ENCODE measurements at places on chromosomes 1 and 21. TPM values are rescaled to one million over a fixed set of nuclear protein-coding genes. Genes with fewer than 3 reads are reported as not detected.
A peak's percentile ranks its signal among the peaks of the same experiment; 100 is the strongest.

The DVL1 gene
- total RNA-seq, result 82.8 TPM

DNA sequence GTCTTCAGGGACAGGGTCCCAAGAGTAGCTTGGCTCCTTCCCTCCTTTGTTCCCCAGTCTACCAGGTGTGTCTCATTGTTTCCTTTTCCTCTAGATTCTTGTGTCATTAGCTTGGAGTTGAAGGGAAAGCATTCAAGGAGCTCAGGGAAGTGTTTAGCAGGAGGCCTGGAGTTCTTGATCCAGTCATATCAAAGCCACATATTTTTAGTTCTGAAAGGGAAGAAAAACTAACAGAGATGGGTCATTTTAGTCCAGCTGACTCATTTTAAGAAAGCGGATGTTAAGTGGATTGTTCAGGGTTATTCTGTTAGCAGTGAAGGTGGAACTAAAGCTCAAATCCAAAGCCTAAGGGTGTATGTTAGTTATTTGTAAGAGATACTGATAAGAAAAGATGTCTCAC, 721 bp downstream of the C1orf54 start:
- no peak for DNase-seq

The AVPR1B gene
- total RNA-seq, result not detected

- DNase-seq, result no peak
These were observed 39.4 kb upstream of the UHMK1 start for GRCh38 chr1:162458236-162458635.

- no peak for DNase-seq
These were observed 165.6 kb downstream of the DUSP10 start for GRCh38 chr1:221576268-221576667.

- no peak for DNase-seq
These were observed 710 bp upstream of the PALMD start for GRCh38 chr1:99645203-99645602.

DNA sequence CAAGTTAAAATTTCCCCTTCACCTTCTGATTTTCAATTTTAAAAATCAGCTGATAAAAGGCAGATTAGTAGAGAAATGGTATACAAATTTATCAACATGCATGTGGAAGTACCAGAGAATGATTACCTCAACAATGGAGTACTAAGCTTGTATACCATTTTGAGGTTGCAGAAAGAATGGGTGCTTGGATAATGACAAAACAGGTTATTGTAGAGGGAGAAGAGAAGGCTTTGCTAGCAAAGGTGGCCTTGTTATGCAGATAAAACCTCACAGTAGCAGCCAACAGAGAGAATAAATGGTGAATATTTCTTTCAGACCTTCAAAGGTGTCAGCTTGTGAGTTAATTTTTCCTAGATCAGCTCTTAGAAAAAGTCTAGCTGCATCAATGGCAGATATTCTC, 1174.9 kb upstream of the ADGRL4 start:
- no peak for DNase-seq

The ADAM30 gene
- not detected for total RNA-seq

DNA sequence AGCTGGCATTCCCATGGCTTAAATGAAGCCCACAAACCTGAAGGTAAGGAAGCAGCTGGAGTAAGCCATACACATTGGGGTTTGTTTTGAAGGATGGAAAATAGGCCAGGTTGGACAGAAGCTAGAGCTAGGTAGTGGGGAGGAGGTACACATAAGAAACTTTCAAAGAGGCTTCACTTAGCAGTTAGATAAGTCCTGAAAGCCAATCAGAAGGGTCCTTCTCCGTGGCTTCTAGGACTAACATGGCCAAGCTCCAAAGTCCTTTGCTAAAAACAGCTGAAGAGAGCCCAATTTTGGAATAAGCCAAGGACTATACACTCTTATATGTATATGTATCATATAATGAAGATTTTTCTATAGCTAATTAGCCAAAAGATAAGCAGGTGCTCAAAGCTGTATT, 1.8 kb downstream of the EYA3 start:
- DNase-seq, result no peak

DNA sequence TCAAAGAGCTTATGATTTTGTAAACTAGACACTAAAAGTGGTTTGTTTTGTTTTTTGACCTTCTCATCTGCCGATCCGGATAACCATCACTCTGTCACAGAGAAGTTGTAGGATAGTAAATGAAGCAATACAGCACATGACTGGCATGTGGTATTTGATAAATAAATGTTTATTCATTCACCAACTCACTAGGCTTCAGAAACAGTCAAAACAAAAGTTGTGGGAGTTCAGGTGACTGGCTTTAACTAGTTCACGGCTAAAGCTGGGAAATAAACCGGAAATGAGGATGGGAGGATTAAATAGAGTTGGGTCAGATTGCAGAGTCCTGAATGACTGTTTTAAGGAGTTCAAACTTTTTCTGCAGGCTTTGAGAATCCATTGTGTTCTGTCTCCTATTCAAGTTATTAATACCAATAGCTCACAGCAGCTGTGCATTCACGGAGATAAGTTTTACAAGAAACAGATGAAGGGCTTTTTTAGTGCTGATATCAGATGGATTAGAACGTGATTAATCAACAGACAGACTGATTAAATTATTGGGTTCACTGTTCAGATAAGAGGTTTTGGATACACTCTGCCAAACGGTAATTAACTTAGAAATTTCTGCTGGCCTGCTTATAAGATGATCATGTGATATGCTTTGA, 463.3 kb downstream of the DPYD start:
- peak; percentile 1 for DNase-seq

DNA sequence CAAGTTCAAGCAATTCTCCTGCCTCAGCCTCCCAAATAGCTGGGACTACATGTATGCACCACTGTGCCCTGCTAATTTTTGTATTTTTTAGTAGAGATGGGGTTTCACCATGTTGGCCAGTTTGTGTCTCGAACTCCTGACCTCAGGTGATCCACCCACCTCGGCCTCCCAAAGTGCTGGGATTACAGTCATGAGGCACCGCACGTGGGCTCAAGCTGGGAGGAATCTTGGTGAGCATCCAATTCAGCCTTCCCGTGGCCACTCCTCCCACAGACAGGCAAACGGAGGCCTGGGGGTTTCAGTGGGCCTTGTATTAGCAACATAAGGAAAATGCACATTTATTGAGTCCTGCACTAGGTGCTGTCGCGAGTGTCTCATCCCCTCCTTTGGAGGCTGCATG, 24.5 kb upstream of the VWA5B1 start:
- no peak for DNase-seq

DNA sequence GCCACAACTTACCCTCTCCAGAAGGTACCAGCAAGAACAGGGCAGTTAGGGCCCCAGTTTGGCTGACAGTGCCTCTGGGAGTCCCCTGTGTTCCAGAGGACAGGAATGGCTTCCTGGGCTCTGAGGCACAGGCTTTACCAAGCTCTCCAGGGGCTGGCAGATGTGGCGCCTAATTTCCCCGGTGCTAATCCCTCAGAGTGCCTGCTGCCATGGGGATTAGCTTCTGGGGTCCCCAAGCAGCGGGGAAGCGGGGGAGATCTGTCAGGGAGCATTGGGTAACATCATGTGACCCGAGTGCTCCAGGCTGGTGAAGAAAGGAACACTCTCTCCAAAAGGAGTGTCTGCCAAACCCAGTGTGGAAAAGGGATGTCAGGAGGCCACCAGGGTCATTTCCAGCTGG, at the start of gene LACTBL1:
Gene LACTBL1, minus strand, starts transcription at position 107 of the 400 bp plus-strand sequence. CDS start 550 bp downstream, outside the sequence.
- DNase-seq, result no peak

The FAM43B gene
- total RNA-seq, result not detected

DNA sequence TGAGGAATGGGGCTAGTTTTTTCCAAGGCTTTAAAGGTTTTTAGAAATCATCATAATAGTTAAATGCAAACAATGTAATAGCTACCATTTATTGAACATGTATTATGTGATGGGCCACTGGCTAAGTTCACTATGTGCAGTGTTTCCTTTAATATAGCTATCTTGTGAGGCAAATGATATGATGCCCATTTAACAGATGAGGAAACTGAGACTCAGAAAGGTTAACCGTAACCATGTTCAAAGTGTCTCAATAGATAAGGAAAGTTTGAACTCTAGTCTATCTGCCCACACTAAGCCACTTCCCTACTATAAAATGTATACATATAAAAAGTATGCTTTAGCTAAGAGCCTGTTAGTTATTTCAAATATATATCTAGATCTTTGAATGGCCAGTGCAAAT, 64.8 kb downstream of the GNG12 start:
- DNase-seq, result no peak

DNA sequence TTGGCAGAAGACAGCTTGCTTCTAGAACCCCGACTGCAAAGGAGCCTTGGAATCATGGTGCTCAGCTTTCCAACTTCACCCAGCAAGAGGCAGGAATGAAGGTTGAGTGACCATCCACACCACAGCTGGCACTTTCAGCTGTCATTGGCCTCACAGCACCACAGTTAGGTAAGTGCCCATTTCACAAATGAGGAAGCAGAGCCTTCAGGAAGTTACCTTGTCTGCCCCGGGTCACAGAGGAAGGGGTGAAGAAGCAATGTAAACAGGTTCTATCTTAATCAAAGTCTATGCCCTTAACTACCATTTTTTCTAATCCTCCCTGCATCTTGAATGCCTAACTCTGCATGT, 156.0 kb downstream of the GLUL start:
- DNase-seq, result no peak

Data from tongue (tissue), 3 donors.